ENCODE measurements at places on chromosomes 1 and 21.

GRCh38 chr21:45451091-45451740, 46.3 kb downstream of the COL18A1 start:
- no peak for DNase-seq

DNA sequence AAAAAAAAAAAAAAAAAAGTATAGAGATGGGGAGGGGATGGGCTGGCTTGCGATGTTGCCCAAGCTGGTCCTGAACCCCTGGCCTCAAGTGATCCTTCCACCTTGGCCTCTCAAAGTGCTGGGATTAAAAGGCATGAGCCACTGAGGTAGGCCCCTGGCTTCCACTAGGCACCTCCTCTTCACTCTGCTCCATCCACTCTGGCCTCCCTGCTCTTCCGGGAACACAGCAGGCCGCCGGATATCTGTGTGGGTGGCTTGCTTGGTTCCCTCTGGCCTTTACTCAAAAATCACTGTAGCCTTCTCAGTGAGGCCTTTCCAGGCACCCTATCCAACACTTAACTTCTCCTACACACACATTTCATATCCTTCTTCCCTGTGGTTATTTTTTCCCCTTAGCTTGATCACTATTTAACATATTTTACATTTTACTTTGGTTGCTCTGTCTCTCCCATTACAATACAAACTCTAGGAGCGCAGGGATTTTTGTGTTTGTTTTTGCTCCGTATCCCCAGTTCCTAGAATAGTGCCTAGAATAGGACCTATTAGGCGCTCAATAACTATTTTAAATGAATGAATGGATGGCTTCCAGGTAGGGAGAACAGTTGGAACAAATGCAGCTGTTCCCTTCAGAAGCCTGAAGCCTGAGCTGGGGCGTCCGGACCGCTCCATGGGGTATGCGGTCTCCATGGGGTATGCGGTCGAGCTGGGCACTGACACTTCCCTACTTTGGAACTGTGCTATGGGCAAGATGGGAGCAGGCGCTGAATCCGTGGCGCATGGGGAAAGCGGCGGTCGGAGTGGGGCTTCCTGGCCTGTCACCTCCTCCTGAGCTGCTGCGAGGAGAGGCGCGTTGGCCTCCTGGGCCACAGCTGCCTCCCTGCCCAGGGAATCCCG, 46.7 kb downstream of the H3-3A start:
- DNase-seq: no peak

GRCh38 chr1:226470921-226471866, 63.3 kb upstream of the PARP1 start:
- no peak for DNase-seq

- no peak for DNase-seq
Observed at GRCh38 chr1:212613440-212614335, 5.1 kb downstream of the ATF3 start.

- DNase-seq: peak; percentile 61
Observed at GRCh38 chr1:6466023-6466422, at the start of gene TNFRSF25. TSS of gene TNFRSF25 (minus strand) at chr1:6466173. CDS start at chr1:6466107, 66 bp downstream.

Measured in activated T-helper 2 cell treated with anti-CD3 and anti-CD28 coated beads, Interferon-gamma antibody, Interleukin-2, Interleukin-4, amounts not matched to agents 10 μg/mL and 5 μg/mL and 100 μg/mL, durations not matched to agents 14 hours and 24 hours and 36 hours (primary cell).